ENCODE measurements at places on chromosomes 3 and 15. TPM values are rescaled to one million over a fixed set of nuclear protein-coding genes. Genes with fewer than 3 reads are reported as not detected.

- DNase-seq: no peak
These were observed 925.6 kb downstream of the FHIT start for GRCh38 chr3:60325610-60326170.

- no peak for DNase-seq
These were observed 189.6 kb upstream of the MCTP2 start for GRCh38 chr15:94041746-94042145.

DNA sequence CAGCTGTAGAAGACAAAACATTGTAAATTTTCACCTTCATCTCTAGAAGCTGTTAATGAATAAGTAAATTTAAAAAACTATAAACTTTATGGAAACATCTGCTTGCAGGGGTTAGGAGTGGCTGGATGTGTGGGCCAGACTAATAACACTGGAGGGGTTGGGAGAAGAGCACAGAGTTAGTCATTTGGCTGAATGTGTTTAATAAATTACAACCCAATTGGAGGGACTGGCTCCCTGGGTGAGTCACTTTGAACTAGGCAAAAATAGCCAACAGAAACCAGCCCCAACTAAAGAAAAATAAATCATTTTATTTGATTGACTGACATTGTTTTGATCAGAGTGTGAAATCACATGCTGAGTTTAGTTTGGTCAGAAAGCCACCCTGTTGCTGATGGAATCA, 21.8 kb downstream of the DGKG start:
- DNase-seq: no peak

DNA sequence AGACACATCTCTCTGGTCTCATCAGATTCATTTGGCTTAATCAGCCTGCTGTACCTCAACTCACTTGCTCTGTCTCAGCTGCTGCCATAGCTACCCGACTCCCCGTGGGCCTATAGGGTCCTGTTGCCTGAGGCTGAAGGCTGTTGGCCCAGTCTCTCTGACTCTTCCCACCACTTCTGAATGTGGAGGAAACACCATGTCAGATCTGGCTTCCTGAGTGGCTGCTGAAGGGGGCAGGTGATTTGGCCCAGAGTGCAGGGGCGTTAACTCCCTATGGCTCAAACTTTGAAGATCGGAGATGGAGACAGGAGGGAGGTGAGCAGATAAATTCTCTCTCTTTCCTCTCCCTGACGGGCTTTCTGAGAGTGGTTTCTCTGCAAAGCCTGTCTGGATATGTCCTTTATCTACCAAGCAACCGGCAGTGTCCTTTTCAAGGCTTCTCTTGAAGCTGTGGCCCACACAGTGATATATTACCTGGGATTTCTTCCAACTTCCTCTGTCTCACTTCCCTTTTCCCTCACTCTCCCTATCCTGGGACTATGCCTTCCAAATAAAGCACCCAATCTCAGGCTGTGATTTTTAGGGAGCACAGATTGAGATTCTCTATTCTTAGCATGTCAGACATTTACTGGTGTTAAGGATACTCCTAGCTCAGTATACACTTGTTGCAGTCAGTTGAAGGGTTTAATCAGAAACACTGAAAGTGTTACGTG, 334.9 kb upstream of the TBC1D5 start:
- DNase-seq: no peak

DNA sequence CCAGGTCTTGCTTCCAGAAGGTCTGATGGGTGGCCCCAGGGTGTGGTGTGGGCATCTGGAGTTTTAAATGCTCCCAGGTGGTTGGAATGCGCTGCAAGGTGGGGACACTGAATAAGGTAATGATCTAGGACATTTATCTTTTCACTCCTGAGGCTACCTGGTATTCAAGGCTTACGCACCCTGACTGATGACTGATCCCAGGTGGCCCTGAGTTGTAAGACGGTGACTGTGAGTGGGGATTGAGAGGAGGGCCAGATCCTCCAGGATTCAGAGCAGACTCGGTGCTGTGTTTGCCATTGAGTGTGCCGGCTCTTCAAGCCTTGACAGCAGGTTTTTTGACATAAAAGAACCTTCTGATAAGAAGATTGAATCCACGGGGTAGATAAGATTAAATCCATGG, 40.3 kb downstream of the SLC6A20 start:
- peak; percentile 1 for DNase-seq

DNA sequence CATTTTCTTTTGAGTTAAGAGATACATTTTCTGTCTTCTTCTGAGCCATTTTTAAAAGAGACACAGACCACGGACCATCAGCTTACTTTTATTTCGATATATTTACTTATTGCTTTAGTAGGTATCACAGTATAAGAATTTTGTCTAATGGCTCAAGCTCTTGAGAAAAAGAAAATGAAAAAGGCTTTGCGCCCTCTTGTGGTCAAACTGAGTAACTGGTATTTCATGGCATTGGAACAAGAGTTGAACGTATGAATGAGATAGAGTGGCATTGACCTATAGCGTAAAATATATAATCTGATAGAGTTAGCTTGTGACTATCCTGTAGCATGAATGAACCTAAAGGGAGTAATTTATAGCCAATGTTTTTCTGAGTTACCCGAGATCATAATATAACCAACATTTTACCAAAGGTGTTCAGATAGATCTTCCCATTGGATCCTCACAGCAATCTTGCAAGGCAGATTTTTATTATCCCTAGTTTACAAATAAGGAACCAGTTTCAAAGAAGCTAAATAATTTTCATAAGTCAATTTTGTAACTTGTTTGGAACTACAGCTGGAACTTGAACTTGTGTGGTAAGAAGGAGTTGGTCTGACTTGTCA, 154.6 kb downstream of the POLR2M start:
- DNase-seq: peak; percentile 39

- peak; percentile 42 for DNase-seq
These were observed 72.1 kb downstream of the IL1RAP start for GRCh38 chr3:190585805-190586630.

- DNase-seq: no peak
These were observed 48.0 kb upstream of the PXYLP1 start for GRCh38 chr3:141183606-141184005.

GRCh38 chr15:85462029-85462428, 81.6 kb downstream of the AKAP13 start:
- no peak for DNase-seq

- DNase-seq: no peak
These were observed 98.2 kb downstream of the ANXA2 start for GRCh38 chr15:60299452-60300047.

GRCh38 chr3:137204409-137204808, 246.6 kb downstream of the IL20RB start:
- no peak for DNase-seq

DNA sequence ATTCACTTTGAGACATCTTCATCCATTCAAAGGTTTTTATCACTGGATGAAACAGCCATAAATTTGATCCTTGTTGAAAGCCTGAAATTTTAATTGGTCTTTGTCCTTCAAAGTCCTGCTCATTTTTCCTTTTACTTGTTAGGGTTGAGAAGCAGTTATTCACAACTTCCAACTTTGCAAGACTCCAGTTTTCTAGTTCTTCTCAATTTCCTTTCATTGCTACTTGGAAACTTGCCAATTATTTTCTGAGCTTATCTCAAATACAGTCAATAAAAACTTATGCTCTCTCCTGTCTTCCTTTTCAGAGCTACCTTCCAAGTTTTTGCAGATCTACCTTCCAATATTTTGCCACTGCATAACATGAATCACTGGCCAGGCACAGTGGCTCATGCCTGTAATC, 23.7 kb upstream of the CD276 start:
- DNase-seq: no peak

DNA sequence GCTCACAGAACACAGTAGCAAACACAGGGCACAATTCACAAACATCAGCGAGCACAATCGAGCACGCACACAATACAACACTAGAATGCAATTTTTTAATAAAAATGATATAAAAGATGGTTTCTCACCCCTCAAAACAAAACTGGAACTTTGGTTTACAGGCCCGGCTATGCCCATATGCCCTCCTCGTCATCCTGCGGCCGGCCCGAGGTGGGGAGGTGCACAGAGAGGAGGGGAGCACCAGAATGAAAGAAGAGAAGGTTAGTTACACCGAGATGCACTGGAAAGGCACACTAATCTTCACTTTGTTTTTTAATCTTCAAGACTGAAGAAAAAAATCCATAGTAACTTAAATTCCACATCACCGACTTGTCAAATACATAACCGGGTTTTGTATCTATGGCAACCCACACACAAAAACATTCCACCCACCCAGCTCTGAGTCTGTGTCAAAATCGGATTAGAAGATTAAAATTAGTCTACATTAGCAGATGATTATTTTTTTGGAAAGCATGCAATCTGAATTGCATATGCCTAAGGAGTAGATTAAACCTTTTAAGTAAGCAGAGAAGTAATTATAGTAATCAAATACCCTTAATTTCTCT, 196.7 kb upstream of the WNT5A start:
- DNase-seq: no peak

DNA sequence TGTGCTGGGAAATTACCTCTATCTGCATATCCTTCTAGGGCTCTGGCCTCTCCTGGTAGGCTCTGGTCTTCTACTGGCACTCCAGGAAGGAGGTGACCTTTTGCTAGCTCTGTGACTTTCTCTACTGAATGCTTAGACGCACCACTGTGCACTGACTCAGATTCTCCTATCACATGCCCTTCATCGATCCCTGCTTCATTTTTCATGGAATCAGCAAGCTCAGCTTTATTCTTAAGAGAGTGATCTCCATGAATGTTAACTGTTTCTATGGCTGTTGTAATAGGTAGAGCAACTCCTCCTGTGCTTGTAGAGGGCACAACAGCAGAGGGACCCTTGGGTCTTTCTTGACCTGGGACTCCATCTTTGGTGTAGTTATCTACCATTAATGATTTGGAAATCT, 106.6 kb downstream of the MAP4 start:
- DNase-seq: peak; percentile 75

- no peak for DNase-seq
These were observed 59.9 kb upstream of the POMGNT2 start for GRCh38 chr3:43165786-43166185.

The GOLGA8T gene
- 0.66 TPM for total RNA-seq

The HRH1 gene
- 5.6 TPM for total RNA-seq

The NGLY1 gene
- total RNA-seq: 33.3 TPM

The UROC1 gene
- 0.14 TPM for total RNA-seq

The CIDEC gene
- total RNA-seq: 5.0 TPM

The GLCE gene
- 21.8 TPM for total RNA-seq

The OR5H1 gene
- total RNA-seq: not detected

All from mucosa of gallbladder (tissue), 1 donor.